ENCODE measurements at places on chromosomes 11 and 22.

DNA sequence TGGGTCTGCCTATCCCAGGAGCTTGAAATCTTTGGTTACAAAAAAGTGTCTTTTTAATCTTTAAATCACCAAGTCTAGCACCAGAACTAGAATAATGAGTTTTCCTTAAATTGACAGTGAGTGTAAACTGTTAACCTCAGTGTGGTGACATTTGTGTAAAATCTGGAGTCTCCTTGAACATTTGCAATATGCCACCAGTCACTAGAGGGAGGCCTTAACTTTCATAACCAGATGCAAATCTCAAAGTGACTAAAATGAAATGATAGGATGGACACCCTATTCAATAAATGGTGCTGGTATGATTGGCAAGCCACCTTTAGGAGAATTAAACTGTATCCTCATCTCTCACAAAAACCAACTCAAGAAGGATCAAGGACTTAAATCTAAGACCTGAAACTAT, 8.3 kb upstream of the SCGB1D2 start:
- DNase-seq, result no peak

GRCh38 chr11:133814588-133815100, 30.7 kb downstream of the SPATA19 start:
- DNase-seq, result no peak

GRCh38 chr11:131481971-131482370, 111.6 kb downstream of the NTM start:
- DNase-seq, result no peak

DNA sequence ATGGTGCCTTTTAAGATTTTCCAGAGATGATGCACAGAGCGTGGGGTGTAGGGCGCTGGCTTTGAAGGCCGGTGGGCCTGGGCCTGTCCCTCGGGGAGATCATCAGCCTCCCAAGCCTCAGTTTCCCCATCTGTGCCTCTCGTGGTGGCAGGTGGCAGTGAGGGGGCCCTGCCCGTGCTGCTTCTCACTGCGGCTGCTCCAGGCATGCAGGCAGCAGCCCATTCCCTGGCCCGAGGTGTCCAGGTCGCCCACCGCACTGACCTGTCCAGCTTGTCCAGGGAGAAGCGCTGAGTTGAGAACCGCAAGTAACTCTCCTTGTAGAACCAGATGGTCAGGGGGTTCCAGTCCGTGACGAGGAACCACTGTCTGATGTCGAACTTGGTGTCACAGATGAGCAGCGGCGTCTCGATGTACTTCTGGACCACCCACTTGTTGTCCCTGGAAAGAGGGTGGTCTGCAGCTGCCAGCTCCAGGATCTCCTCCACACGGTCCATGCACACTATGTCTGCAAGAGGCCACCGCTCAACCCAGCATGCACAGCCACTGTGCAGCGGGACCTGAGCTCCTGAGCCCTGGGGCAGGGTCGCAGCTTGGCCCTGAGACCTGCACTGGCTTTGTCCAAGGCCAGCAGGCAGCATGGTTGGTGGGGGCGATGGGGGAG, 20.5 kb upstream of the IL17REL start:
- no peak for DNase-seq

DNA sequence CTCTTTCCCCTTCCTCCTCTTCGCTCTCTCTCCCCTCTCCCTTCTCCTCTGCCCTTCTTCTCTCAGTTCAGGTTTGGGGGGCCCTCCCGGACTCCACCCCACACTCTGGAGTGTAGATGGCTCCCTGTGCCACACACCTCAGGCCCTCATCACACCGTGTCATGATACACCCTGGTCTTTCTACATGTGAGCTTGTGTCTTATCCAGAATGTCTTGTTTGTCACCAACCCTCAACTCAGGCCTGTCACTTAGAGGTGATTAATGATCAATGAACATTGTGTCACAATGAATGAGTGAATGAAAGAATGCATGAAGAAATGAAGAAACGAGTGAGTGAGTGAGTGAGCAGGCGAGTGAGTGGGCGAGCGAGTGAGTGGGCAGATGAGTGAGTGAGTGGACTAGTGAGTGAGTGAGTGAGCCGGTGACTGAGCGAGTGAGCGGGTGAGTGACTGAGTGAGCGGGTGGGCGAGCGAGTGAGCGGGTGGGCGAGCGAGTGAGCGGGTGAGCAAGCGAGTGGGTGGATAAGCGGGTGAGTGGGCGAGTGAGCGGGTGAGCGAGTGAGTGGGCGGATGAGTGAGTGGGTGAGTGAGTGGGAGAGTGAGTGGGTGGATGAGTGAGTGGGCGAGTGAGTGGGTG, 33.8 kb downstream of the CAPN1 start:
- no peak for DNase-seq

- DNase-seq, result no peak
Measured at GRCh38 chr11:118286545-118286944, 18.0 kb upstream of the CD3E start.

DNA sequence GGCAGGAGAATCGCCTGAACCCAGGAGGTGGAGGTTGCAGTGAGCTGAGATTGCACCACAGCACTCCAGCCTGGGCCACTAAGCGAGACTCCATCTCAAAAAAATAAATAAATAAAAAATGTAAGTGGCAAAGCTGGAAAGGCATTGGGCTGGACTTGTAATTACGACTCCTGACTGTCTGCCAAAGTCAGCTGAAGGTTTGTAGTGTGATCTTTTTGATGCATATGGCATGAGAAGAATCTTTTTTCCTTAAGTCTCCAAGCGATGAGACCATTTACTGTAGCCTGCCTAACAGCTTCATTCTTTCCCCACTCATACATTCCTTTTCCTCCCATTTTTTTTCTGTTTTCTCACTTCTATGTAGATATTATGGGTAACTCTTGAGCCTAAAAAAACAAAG, 24.8 kb downstream of the CTNND1 start:
- DNase-seq, result no peak

GRCh38 chr22:26122920-26123468, 46.3 kb upstream of the SEZ6L start:
- no peak for DNase-seq

DNA sequence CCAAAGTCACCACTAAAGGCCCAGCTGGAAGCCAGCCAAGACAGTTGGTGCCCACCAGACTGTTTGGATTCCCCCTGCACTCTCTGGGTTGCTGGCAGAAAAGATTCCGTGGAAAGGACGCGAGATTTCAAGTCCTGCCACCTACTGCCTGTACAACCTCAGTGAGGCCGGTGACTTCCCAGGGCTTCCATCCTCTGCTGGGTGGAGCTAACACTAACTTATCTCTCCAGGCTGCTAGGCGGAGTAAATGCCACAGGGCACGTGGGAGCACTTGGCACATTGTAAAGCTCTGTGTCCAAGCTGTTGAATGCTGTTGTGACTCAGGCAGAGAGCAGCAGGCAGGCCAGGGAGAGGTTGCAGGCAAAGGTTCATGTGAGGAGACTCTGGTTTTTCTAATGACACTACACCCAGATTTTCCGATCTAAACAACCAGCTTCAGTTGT, 50.9 kb upstream of the CDON start:
- peak; percentile 84 for DNase-seq

DNA sequence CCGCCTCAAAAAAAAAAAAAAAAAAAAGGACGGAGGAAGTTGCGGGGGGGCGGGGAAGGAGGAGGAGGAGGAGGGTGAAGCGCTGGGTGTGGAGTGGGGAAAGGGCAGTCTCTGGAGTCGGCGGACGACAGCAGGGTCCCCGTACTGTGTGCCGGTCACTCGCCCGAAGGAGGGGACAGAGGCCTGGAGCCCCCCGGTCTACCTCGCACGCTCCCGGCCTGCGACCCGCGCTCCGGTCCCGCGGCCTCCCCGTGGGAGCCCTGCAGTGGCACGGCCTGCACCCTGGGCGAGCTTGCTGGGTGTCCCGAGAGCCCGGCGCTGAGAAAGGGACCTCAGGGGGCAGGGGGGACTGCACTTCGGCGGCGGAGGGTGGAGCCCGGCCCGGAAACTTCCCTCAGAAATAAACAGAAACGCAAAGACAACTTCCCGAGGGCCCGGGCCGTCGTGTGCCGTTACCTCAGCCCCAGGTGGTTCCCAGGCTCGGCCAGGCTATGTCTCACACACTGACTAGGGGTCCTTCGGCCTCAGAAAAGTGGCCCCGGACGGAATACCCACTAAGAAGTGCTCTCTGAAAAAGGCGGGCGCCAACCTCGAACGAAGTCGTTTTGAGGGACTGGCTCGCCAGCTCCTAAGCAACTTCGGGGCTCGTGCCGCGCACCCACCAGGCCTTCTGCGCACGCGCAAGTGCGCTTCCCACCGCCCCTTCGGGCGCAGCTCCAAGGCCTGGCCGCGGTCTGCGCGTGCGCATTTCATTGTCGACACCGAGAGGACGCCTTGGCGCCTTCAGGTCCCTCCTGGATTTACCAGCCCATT, at the start of gene MAJIN:
Gene MAJIN, minus strand, starts transcription at position 688 of the 813 bp plus-strand sequence. CDS start 12,703 bp downstream, outside the sequence.
- DNase-seq, result no peak

DNA sequence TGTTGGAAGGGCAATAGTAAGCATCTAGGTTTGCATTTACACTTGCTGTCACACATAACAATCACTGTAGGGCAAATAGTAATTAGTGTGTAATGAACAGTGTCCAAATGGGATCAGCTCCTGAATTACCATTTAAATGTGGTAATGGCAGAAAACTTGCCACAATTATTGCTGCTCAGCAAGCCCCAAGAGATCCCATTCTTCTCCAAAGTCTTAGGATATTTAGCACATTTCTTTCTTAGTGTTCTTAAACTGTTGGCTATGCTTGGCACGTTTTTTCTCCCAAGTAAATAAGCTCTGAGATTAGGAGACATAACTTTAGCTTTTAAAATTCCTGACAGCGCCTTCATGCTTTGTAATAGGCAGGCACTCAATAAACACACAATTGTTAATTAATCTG, 1037.0 kb downstream of the DLG2 start:
- peak; percentile 13 for DNase-seq

- DNase-seq, result no peak
Measured at GRCh38 chr11:72475381-72475780, 41.0 kb upstream of the CLPB start.

DNA sequence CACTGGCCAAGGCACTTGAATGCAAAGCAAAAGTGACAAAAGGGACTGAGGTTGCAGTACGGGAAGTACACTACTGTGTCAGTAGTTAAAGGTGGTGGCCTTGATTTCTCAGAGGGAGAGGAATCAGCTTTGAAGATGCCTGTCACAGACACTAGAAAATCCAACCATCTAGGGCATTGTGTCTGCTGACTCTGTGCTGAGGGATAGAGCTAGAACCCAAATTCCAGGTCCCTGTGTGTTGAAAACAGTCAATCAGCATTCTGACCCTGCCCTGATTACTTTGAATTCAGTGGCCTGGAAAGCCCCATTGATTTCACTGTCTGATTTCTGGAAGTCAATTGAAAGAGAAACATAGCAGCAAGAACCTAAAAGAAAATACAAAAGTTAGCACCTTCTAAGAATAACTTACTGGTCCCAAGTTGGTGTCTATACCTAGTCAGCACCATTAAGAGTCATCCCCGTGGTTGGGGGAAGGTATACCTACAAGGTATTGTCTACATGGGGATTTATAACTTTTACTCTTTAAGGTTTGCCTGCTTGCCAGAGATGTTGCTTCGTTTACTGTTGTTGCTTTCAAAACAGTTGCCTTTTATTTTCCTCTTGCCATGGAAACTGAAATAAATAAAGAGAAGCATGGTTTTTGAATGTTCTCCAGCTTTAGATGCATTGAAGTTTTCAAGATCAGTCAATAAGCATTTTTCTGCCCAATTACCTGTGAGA, 97.3 kb downstream of the PDHX start:
- no peak for DNase-seq

DNA sequence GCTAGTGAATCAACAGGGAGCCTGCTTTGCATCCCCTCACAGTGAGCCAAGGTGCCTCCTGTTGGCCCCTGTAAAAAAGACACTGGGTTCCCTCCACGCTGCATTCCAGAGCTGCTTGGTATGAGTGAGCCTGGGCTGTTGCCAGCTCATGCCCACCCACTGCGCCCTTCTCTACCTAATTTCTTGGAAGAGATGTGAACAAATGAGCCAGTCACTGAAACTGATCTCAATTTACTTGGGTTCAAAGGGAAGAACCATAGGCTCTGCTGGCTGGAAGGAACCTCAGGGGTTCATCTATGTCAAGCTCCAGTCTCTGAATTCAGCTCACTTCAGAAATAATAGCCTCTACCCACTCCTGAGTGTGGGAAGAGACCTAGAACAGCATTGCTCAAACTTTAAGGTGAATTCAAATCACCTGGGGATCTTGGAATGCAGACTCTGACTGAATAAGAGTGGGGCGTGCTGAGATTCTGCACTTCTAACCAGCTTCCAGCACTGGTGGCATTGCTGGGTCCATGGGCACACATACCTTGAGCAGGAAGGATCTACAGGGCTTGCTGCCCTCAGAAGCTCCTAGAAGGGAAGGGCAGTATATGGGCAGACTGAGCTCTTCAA, 5.4 kb upstream of the TMPRSS4 start:
- no peak for DNase-seq

GRCh38 chr22:48976556-48977535, 850.8 kb downstream of the BRD1 start:
- DNase-seq, result no peak

GRCh38 chr22:20430101-20430719, 7.4 kb downstream of the SCARF2 start:
- DNase-seq, result no peak

GRCh38 chr22:42363892-42364291, 68.3 kb downstream of the NFAM1 start:
- DNase-seq, result no peak

GRCh38 chr11:85756401-85757200, 54.3 kb downstream of the SYTL2 start:
- no peak for DNase-seq

DNA sequence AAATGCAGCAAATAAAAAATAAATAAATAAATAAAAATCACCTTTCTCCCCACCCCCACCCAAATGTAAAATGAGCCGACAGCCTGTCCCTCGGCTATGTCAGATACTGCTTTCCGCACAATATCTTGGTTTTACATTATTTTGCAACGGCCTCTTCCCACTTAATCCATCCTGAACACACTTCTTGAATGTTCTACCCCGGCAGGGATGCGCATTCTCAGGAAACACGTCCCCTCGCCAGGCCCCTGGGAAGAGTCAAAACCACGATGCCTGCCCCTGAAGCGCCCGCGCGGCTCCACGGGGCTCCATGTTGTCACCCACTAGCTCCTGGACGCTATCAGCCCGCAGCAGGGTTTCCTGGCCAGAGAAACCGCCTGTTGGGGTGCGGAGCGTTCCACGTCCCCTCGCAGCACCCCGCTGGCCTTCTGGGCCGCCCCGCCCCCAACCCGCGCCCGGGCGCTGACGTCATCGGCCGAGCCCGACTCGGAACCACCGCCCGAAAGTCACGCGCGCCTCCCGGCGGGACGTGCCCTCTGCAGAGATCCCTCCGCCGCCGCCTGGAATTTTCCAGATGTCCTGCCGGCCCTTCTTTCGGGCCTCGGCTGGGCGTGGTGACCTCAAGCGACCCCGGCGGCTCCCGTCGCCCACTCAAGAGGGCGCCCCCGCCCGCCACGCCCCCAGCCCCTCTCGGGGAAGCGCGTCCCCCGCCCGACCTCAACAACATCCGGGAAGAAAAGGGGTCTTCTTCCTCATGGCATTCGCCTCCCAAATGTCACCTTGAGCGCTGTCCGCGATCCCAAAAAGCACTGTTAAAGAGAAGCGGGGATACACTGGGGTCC, 585 bp upstream of the NEAT1 start:
- DNase-seq, result peak; percentile 97

GRCh38 chr11:127042445-127042844, 41.9 kb upstream of the KIRREL3 start:
- no peak for DNase-seq

- DNase-seq, result no peak
Measured at GRCh38 chr11:9573775-9574621, 528 bp downstream of the WEE1 start.

GRCh38 chr22:36065462-36065774, 36.8 kb upstream of the RBFOX2 start:
- no peak for DNase-seq

- DNase-seq, result peak; percentile 93
Measured at GRCh38 chr11:4704054-4704789, at the start of gene MMP26. Gene MMP26 (plus strand): TSS chr11:4704784.

- DNase-seq, result no peak
Measured at GRCh38 chr22:22735695-22736611, 91.5 kb downstream of the GGTLC2 start.
